ENCODE measurements at places on chromosomes 1 and 21.

GRCh38 chr1:2250721-2251281 lies 22.7 kb downstream of the SKI start:
- peak; percentile 82 for DNase-seq

DNA sequence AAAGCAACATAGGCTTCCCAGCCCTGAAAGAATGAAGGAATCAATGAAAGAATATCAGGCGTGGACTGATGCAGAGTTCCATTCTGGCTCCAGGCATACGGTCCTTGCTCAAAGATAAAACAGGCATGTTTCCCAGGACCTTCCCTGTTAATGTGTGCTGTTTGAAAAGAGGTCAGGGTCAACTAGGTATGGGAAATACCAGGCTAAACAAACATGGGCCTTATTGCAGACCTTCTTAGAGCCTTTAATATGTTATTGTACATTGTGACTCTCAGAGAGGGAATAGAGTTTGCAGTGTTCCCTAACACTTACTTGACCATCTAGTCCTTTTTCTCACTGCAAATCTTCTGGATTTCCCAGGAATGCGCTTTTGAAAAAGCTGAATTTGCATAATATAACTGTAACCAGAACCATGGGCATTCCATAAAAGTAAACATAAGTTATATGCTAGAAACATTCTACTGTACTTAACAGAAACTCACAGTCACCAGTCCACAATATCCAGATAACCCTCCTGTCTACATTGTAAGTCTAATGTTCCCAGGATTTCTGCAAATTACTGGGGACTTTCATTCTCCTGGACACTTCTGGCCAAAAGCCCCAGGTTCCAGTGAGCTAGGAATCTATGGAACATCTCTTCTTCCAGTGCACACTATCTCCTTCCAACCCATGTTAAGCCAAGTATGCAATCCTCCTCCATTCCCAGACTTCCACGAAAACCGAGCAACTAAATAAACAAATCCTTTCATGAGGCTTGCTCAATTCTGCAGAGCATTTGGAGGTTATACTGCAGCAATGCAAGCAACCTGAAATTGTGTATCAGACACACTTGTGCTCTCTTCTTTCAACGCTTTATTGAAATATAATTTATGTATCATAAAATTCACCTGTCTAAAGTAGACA lies 486.6 kb downstream of the SETD4 start:
- peak; percentile 35 for DNase-seq

DNA sequence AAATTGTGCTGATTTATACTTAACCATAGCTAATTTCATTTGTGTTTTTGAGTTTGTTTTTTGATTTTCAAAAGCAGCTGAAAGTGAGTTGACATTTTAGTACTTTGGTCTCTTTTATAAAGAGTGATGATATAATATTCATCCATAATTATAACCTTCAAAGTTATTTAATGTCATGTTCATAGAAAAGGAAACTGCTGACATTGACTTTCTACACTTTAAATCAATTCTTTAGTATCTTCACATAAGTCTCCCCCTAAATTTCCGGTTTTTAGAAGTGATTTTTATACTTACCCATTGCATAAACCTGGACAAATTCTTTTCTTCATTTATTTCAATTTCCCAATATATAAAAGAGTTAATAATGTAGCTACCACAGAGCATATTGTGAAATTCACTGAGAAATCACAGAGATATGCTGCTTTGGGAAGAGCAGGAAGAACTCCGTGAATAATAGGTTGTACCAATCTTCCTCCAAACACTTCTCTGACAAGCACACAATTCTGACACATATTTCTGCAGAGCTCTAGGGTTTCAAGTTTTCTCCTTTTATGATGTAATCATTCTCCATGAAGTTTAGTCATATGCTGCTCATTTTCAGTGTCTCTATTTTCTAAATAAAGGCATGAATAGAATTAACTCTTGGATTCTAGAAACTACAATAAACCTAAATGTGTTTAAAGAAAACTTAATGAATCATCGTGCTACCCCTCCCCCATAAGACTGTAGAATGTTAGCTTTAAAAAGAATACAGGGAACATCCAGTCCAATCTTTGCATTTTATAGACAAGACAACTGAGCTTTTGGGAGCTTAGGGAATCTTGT lies 25.6 kb upstream of the CDC42BPA start:
- DNase-seq: no peak

- DNase-seq: no peak
Measured at GRCh38 chr1:248849637-248850036, 9.2 kb downstream of the ZNF692 start.

DNA sequence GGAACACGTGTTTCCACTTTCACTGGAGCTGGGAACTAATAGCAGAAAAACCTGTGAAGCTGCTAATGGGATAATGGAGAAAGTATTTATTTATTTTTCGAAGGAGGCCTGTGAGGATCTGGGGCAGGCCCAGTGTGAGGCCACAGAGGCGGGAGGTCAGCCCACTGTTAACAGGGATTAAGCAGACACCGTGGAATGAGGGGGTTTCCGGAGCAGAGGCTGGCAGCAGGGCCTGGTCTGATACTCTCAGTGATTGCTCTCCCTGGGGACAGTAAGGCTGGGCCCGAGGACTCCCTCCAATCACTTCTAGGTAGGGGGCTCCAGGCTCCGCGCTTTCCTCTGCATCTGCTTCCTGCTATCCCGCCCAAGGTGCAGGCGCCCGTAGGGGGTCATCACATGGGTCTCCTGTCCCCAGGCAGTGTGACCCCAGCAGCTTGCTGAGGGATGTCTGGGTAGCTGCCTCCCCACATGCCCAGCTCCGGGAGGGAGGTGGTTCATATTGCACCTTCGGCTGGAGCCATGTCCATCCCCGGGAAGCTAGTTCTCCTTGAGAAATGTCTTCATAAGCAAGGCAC lies 28.8 kb upstream of the CDCA8 start:
- no peak for DNase-seq

GRCh38 chr1:175641633-175642032 lies 101.8 kb downstream of the TNR start:
- DNase-seq: no peak

DNA sequence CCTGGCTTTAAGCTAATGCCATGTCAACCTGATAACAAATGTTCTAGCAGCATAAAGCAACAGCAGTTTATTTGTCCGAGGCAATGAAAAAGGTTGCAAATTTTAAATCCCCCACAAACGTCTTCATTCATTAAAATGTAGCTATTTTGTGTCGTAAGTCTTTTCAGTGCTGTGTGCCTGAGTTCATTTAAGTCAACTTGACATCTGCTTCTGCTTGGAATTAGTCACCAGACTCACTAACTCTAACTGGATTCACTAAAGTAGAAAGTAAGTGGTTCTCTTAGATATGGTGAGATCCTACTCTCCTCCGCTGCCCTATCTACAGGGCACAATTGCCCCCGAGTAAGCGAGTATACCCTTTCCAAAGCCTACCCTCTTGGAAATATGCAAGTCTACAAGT lies 118.4 kb upstream of the CHRM3 start:
- DNase-seq: no peak

- DNase-seq: no peak
Measured at GRCh38 chr1:184910691-184911091, 63.6 kb downstream of the NIBAN1 start.

GRCh38 chr21:28975397-28975796 lies 17.3 kb downstream of the LTN1 start:
- DNase-seq: no peak
